Mucosa of descending colon (tissue), 3 donors: ENCODE measurements at places on chromosomes 5 and 9. TPM values are rescaled to one million over a fixed set of nuclear protein-coding genes. Genes with fewer than 3 reads are reported as not detected.

DNA sequence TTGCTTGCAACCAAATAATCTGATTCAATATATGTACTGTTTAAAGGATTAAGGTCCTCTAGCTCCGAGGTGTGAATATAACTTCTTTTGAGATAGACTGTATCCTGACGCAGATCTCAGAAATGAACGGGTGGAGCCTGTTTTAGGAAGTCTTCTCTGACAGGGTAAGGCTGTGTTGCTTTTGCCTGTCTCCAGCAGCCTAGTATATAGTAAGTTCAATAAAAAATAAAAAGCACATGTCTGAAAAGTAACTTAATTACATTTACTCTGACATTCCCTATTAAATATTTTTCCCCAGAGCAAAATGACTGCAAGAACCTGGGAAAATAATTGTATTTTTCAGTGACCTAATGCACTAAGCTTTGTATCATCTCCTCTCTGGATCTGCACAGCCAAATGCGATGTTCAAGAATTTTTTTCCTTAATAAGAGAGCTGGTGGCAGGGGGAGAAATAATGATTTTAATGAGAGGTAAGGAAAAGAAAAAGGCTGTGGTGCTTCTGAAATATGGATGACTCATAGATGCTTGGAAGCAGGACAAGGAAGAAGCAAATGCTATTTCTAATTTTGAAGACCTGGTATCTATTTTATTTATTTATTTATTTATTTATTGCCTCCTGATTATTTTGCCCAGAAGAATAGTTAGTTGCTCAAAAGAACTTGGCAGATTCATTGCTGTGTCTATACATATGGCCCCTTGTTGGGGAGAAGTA lies 7.3 kb downstream of the PPP3R2 start:
- no peak for DNase-seq

DNA sequence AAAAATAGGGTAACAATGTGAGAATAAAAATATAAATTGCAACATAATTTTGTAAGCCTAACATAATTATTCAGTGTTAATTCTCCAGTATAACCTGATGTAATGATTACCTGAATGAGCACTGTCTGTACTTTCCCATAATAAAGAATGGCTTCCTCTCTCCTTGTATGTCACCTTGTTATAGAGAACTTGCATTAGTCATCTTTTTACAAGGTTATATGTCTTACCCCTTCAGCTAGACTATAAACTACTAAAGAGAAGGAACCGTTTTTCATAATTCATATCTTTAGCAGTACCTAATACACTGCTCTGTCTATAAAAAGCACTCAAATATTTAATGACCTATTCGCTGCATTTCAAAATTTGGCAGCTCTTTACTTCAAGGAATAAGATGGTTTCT lies 19.8 kb downstream of the STRBP start:
- no peak for DNase-seq

- no peak for DNase-seq
These were observed 316.4 kb upstream of the TUSC1 start for GRCh38 chr9:25994605-25995004.

DNA sequence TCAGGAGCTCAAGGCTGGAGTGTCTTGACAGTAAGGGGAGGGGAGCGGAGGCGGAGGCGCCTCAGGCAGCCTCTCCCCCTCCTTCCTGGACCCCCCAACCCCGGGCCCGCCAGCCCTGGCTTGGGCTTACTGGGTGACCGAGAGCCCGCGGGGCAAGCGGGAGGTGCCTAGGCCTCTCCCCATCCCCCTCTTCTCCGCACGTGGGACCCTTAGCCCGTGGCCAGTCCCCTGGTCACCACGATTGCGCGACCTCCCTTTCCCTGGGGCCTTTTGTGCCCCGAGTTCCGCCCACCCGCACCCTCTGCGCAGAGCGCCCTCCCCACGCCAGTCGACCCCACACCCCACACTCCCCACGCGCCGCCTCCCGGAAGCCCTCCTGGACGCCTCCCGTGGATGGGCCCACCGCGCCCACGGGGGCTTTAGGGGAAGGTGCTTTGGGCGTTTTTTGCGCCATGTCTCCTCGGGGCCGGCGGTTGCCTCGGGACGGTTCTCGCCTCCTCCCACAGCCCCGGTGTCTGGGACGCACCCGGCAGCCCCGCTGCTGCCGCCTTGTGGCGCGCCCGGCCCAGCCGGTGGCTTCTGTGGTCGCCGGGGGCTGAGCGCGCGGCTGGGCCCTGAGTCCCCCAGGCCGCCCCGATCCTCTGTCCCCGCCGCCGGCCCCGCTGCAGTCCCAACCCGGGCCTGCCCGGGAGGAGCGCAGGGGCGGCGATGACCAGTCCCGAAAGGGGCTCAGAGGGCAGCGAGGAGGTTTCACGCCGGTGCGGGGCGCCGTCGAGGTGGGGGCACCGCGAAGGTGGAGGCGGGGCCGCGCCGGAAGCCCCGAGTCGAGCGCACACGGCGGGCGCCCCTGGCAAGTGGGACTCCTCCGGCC lies 3.2 kb downstream of the TOR4A start:
- DNase-seq = peak; percentile 45

GRCh38 chr9:137070906-137071275 lies 534 bp upstream of the SAPCD2 start:
- DNase-seq = no peak

DNA sequence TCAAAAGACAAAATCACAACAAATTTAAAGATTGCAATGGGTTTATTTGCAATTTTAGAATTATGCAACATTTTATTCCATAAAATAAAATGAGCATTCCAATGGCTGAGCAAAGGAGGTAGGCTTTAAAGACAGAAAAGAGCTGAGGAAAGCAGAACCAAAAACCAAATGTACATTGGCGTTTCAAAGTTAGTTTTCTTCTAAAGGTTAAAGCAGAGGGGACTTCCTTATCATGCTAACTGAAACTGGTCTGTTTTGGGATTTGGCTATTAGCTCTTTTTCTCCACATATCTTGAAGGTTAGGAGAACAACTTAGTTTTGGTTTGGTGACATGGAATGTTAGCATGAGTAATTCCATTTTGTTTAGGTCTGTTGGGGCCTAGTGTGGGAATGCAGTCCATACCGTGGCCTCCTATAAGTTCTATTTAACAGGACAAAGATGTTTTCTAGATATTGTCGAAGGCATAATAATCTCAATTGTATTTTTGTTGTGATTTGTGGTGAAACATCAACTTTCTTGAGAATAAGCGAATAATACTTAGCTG lies 20.3 kb downstream of the DCP2 start:
- no peak for DNase-seq

GRCh38 chr5:66912787-66913186 lies 283.8 kb downstream of the CD180 start:
- DNase-seq = no peak

DNA sequence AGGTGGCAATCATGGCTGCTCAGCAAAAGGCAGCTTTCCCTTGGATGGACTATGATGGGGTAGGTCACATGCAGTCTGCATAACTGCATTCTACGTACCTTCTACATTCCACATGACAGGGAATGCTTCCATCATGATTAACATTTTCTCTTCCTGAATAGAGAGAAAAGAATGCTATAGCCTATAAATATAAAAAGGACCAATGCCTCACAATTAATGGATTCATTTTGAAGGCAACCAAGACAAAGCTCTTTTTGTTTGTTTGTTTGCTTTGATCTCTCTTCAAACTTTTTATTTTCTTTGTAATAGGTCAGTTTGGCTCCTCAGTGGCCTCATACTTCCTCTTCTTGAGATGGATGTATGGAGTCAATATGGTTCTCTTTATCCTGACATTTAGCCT lies 201.3 kb downstream of the ALDH1A1 start:
- DNase-seq = no peak

KIF24 gene
- 2.8 TPM for total RNA-seq

SMC5 gene
- total RNA-seq = 23.7 TPM

PPP3R2 gene
- not detected for total RNA-seq
